Activated CD4-positive, alpha-beta T cell treated with anti-CD3 and anti-CD28 coated beads for 36 hours (primary cell): ENCODE measurements at places on chromosomes 4 and X.

GRCh38 chr4:85498068-85498733 is 23.3 kb downstream of the ARHGAP24 start:
- DNase-seq = no peak

DNA sequence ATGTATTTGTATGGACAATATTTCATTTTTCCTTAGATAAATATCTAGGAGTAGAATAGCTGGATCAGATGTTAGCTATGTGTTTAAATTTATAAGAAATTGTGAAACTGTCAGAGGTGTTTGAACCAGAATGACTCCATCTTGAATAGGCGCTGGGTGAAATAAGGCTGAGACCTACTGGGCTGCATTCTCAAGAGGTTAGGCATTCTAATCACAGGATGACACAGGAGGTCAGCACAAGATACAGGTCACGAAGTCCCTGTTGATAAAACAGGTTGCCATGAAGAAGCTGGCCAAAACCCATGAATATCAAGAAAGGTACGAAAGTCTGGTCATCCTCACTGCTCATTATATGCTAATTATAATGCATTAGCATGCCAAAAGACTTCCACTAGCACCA is 36.3 kb upstream of the SPIN4 start:
- no peak for DNase-seq

DNA sequence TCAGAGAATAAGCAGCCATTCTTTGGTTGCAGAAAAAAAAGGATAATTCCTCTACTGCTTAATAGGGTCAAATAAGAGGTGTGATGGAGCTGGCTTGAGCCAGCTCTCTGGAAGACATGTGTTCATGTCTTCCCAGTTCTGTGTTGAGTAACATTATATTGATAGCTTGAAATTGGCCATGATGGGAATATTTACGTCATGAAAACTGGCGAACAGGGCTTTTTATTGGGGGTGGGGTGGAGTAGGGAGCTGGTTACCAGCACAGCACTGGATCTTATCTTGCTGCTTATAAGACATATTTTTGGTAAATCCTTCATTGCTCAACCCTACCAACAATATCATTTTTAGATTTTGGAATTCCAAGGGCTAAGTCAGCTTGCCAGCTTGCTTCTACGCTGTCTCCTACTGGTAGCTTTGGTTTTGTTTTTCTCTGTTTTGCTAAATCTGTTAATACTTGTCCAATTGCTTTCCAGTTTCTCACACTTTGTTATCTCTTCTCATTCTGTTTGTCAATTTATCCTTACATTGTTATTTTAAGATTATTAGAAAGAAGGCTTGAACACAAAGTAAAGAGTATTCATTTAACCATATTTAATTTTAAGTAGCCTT is 25.3 kb upstream of the GBA3 start:
- no peak for DNase-seq

DNA sequence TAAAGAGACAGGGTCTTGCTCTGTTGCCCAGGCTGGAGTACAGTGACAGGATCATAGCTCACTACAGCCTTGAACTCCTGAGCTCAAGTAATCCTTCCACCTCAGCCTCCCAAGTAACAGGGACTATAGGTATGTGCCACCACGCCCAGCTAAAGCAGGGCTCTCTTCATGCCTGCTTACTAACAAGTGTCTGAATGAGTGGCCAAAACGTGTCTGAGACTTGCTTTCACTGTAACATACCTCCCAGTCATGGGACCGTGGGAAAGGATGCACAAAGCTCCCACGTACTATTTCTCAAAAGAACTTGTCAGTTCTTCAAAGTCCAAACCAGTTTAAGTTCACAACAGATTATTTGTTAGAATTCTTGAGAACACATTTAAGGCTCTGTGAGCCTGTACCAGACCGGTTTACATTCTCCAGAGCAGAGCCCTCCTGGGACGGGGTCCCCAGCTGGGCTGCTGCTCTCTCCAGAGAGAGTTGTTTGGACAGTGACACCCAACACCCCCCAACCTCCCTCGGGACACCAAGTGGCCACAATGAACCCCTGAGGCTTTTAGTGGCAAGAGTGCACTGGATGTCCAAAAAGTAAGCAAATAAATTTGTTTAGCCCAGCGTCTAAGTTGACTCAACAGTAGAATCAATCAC is 24.1 kb downstream of the SH3KBP1 start:
- no peak for DNase-seq

- no peak for DNase-seq
Measured at GRCh38 chrX:133412246-133412645, 3.0 kb downstream of the GPC4 start.

GRCh38 chr4:113404167-113404571 is 354.7 kb downstream of the ANK2 start:
- no peak for DNase-seq

- DNase-seq = no peak
Measured at GRCh38 chrX:38304010-38304409, 23.3 kb downstream of the RPGR start.

DNA sequence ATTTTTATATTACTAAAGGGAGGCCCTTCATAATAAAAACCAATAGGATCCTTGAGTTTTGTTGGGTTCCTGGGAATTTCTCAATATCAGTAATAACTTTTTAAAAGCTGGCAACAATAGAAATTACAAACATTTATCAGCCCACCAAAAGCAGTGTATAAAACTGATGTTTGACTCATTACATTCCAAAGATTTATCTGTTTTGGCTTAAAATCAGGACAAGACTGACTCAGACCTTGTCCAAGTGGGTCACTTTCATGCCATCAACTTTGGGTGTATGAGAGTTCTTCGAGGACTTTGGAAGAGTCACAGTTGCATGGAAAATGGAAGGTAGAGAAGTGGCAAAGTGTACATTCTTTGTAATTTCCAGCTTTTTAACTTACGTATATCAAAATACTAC is 102.8 kb downstream of the FRMPD4 start:
- no peak for DNase-seq

GRCh38 chrX:129599499-129599898 is 55.3 kb downstream of the APLN start:
- DNase-seq = no peak

GRCh38 chr4:27364509-27364908 is 503.9 kb downstream of the STIM2 start:
- DNase-seq = no peak

- DNase-seq = no peak
Measured at GRCh38 chr4:138259824-138260223, 17.7 kb upstream of the SLC7A11 start.

DNA sequence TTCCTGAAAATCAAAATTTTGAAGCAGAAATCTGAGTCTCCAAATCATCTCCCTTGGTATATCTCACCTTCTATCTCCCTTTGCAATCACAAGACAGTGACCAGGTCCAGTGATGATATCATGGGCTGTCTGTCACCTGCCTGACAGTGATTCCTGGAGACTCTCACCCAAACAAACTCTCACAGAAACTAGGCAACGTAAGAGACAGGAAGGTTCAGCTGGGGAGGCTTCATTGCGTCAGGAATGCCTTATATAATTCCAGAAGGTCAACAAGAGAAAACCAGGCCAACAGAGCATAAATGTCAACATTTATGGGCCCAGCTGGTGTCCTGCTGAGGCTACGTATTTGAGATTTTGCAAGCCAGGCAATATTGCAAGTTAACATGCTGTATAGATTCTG is 412.7 kb downstream of the KCNIP4 start:
- DNase-seq = no peak

DNA sequence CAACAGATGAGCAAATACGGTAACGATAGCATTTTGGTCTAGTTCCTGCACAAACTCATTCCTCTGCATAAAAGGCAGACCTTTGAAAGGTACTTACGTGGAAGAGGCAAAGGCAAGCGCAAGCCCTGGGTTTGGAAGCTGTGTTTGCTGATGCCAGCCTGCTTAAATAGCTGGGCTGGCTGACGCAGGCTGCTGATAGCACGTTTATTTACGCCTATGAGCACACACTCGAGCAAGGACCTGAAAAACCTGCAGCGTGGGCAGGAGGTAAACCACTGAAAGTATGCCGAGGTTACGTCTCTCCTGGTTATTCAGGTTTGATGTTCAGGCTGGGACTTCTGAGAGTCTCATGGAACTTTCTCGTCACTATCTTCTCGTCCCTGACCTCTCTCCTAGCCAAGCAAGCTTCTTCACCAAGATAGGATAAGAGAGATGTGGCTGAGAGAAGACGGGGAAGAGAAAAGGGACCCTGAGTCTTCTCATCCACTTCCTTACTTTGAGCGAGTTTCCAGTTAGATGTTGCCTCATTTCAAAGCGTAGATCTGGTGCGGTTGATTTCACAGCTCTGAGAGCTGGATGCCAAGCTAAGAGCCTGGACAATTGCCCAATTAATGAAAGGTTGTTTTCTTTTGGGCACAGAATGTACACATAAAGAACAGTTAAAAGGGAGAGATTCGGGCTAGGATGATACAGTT is at the start of gene HOPX:
Gene HOPX (minus strand): TSS at position 139 of the 695 bp plus-strand sequence. CDS start 23,480 bp downstream, outside the sequence.
- peak; percentile 90 for DNase-seq

GRCh38 chrX:84118315-84118714 is 69.7 kb downstream of the RPS6KA6 start:
- no peak for DNase-seq

DNA sequence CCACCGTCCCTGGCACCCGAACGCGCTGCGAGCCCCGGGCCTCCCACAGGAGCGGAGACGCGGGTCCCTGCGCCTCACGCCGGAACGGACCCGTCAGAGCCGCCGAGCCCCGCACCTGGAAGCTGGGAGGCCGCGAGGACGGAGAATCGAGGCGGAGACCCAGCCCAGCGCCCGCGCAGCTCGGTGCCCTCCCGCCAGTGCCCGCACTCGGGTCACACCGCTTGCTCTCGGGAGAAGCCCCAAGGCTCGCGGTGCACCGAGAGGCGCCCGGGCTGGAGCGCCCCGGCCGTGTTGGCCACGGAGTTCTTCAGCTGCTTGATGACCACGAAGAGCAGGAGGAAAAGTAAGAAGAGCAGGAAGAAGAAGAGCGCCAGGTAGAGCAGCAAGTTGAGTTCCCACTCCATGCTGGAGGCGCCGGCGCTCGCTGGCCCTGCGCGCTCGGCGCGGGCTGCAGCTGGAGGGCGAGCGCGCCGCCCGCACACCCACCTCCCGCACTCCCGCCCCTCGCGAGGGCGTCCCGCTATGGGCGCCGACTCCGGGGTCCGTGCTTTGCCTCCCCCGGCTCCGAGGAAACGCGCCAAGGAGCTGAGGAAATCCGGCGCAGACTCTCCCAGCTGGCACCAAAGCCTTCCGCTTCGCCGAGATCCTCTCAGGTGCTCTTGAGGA is at the start of gene SMIM43:
Gene SMIM43 (minus strand): TSS at position 463 of the 666 bp plus-strand sequence. CDS start 59 bp downstream, at position 404.
- peak; percentile 20 for DNase-seq
